HuH-7 (cell line): ENCODE measurements at places on chromosomes 5 and 9.

DNA sequence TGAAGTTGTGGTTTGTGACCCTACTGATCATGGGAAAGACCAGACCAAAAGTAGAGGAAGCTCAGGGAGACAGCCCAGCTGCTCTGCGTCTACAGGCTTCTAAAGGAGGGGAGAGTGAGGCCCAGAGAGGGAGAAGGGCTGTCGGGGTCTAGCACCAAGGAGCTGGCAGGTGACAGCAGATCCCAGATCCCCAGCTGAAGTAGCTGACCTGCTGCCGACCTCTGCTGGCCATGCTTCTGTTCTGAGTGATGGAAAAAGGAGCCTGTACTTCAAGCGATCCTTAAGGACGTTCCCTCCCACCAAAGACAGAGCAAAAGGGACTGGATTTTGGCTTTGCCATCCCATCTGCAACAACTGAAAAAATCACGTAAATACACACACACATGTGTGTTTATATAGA, 22.7 kb upstream of the QSOX2 start:
- DNase-seq: peak; percentile 64

DNA sequence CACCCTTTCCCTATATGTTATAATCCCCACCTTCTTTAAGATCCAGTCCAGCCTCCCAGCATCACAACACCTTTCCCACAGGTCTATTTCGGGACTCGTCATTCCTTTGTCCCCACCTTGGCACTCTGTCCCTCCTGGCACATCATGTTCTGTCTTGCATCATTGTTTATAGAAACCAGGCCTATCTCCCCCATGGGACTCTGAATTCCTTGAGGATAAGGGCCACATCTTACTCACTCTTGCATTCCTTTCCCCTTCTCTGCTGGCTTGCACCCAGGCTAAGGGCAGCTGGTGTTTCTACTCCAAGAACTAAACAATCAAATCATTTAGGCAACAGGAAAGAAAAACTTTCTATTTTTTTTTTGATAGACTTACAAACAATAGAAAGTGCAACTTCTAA, 205.7 kb downstream of the AGTPBP1 start:
- DNase-seq: no peak

DNA sequence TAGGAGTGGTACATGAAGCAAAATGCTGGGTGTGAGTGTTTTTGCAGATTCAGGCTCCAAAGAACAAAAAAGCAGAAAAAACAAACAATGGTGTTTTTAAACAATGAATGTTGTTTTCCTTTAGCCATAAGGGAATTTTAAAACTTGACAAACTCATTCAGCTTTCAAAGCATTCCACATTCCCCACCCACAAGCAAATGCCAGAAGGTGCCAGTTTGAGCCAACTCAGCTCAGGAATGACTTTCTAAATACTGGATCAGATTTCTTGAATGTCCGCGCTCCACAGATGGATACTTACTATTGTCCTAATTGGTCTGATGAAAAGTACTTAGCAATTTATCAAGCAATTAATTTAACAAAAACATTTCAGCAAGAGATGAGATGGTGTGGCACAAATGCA, 12.9 kb upstream of the MOB3B start:
- DNase-seq: no peak

- no peak for DNase-seq
Measured at GRCh38 chr5:65762234-65762633, 40.2 kb downstream of the NLN start.

GRCh38 chr5:172533399-172534228, 79.3 kb upstream of the SH3PXD2B start:
- DNase-seq: no peak

DNA sequence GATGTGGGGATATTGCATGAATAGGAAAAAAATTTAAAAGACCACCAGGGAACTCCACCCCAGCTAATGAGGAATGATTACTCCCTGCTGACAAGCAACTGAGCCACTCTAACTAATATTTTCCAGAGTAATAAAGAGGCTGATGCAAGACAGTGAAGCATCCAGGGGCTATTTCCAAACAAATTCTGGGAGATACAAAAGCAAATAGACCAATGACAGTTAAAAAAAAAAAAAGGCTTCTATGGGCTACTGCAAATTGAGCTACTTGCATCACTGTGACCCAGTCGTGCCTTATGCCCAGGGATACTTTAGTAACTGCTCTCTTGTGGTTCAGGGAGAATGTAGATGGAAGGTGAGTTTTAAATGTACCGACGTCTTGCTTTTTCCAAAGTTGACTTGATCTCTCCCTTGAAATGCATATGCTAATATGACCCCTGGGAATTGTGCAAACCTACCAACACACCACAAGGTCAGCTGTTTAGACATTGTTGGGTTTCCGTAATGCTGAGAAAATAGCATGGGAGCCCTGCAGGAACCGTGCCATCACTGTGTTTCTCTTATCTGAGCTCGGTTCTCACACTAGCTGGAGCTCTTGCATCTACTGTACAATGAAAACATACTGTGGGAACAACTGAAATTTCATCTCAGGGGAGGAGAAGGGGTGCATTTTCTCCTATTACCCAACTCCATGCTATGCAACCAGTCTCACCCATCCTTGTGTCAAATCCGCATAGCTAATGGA, 250.6 kb upstream of the MAP3K1 start:
- no peak for DNase-seq

DNA sequence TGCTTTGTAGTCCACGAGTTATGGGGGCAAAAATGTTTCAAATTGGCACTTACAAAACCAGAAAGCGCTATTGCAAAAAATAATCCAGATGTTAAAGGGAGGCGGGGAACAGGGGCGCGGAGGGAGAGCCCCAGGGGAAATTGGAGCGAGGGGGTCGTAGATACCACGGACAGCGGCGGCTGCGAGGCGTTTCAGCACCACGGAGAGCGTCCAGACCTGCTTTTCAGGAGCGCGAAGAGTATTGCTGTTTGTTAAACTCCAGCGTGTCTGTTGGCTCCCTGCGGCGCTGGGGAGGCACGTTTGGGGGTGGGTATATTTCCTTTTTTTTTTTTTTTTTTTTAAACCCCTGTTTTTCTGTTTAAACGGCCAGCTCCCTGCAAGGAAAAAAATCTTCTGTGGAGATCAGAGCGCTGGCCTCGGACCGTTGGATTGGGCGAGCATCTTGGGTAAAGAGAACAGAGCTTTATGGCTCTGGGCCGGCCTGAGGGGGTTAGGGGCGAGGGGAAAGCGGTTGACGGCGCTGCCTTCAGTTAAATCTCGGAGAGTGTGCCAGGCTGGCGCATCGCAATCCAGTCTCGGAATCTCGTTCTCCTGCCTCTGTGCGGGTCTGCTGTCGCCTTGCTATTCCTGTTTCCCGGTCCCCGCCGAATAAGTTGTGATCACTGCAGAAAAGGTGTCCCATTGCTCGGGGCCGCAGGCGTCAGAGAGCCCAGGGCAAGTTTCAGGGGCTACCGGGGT, at the start of gene GLRA1:
Gene GLRA1 (minus strand): TSS at position 288 of the 738 bp plus-strand sequence. CDS start 302 bp downstream, outside the sequence.
- DNase-seq: peak; percentile 52

DNA sequence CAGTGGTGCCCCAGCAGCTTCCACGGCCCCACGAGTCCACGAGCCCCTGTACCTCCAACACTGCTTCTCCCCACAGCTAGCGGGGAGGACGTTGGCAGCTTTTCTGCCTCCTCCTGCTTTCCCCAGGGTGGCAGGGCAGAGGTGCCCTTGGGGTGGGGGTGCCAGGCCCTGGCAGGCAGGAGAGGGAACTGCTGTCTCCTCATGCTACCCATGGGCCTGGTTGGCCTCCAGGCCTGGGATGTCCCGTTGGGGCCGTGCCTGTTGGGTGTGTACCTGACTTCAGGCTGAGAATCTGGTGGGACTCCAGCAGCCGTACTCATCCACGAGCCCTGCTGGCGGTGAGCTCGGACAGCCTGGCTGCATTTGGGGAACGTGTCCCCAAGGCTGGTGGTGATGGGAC, 27.3 kb downstream of the RXRA start:
- no peak for DNase-seq
